ENCODE measurements at places on chromosomes 11 and 22.
A peak's percentile ranks its signal among the peaks of the same experiment; 100 is the strongest.

GRCh38 chr22:28910569-28911303, 27.4 kb downstream of the ZNRF3 start:
- ATAC-seq, result no peak

- peak; percentile 64 for ATAC-seq
Observed at GRCh38 chr11:113119074-113119473, 157.9 kb downstream of the NCAM1 start.

DNA sequence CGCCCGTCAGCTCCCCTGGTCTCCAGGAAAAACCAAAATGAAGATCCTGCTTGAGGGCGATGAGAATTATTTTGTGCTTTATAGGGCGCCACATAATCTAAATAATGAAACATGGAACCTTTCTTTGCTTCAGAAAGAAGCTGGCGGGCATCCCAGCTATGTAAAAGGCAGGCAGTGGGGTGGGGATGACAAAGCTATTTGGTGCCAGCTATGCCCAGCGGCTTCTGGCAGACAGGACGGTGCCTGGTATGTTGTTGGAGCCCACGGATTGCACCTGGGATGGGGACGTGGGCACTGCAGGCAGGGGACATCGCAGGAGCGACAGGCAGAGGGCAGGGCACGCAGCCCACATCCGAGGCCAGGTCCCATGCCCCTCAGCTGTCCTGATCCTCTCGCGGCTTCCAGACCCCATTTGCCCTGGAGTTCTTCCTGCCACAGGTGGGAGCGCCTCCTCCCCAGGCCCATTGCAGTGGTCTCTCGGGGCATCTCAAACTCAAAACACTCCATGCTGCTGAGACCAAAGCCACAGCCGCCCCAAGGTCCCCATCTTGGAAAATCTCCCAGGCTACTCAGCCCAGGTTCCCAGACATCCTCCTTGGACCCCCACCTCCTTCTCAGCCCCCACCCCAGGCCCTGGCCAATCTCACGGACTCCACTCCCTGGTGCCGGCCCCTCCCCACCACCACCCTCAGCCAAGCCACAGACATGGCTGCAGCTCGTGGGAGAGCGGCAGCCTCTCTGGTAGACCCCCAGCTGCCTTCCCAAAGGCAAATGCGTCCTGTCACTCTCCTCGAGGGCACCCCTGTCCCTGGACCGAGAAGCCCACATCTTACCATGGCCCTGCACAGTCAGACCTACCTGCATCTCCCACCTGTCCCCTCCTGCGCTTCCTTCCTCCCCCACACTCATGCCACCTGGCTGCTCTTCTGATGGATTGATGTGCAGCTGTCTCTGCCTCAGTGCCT, 45.7 kb downstream of the SHISAL1 start:
- ATAC-seq, result no peak

GRCh38 chr11:107655602-107656001, 56.3 kb downstream of the SLN start:
- ATAC-seq, result peak; percentile 65

DNA sequence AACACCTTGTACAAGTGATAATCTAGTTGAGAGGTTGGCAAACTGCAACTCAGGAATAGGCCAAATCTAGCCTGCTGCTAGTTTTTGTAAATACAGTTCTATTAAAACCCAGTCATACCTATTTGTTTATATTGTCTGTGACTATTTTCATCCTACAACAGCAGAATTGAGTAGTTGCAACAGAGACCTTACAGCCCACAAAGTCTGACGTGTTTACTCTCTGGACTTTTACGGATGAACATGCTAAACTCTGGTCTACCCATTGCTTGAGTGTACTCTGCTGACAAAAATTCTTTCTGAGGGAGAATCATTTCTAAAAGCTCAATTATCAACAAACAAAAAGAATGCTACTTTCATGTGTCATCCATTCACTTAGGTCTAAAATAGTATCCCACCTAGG, 287.0 kb downstream of the DYNC2H1 start:
- no peak for ATAC-seq

DNA sequence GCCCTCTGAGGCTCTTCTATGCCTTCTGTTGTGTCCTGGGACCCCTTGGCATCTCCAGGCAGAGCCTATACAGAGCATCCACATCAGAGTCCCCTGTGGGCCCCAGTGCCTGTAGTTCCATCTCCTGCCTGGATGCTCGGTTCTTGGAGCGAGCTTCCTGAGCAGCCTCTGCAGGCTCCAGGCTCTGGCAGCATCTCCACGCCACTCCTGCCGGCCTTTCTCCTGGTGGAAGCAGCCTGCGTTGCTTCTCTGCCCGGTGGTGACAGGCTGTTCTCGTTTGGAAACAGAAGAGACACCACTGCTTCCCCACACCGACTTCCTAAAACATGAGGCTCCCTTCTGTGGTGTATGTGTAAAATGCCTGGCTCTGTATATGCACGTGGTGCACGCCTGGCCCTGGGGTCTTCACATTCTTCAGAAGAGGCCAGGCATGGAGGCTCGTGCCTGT, 52.8 kb downstream of the BCR start:
- ATAC-seq, result no peak

DNA sequence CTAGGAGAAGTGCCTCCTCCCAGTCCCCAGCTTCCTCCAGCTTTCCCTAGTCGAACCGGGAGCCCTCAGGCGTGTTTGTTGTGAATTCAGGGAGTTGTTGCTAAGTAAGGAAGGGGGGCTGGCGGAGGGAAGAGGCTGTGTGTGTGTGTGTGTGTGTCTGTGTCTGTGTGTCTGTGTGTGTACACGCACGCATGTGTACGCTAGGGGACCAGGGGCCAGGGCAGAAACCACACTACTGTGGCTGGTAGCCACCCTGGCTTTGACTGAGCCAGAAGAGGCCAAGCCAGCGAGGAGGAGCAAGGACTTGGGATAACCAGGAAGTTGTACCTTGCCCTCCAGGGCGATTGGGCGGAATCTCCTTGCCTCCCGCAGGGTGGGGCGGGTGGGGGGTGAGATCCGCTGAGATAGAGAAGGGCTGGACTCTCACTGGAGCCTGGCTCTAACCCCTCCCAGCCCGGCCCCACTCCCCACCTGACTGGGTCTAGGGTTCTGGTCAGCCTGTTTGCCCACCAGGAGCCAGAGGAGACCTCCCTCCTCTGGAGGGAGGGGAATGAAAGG, 7.5 kb downstream of the BCL9L start:
- ATAC-seq, result peak; percentile 31

GRCh38 chr11:134992981-134993380, 580.9 kb upstream of the B3GAT1 start:
- ATAC-seq, result peak; percentile 64

DNA sequence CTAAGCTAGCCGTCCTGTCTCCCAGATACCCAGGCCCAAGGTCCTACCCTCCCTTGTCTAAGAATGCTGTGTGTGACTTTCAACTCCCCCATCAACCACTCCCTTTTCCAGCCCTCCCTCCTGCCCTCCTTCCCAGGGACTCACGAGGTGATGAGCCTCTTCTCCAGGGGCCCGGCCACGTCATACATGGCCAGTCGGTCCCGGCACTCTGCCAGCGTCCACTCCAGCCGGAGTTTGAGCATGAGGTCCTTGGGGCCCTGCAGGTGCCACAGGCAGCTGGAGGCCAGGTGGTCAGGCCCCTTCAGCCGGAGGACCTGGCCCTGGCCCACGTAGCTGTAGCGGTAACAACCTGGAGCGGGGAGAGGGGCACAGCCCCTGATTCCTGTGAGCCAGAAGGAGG, 20.1 kb downstream of the TMPRSS6 start:
- ATAC-seq, result peak; percentile 18

- no peak for ATAC-seq
Observed at GRCh38 chr11:8838248-8838647, 72.7 kb upstream of the AKIP1 start.

DNA sequence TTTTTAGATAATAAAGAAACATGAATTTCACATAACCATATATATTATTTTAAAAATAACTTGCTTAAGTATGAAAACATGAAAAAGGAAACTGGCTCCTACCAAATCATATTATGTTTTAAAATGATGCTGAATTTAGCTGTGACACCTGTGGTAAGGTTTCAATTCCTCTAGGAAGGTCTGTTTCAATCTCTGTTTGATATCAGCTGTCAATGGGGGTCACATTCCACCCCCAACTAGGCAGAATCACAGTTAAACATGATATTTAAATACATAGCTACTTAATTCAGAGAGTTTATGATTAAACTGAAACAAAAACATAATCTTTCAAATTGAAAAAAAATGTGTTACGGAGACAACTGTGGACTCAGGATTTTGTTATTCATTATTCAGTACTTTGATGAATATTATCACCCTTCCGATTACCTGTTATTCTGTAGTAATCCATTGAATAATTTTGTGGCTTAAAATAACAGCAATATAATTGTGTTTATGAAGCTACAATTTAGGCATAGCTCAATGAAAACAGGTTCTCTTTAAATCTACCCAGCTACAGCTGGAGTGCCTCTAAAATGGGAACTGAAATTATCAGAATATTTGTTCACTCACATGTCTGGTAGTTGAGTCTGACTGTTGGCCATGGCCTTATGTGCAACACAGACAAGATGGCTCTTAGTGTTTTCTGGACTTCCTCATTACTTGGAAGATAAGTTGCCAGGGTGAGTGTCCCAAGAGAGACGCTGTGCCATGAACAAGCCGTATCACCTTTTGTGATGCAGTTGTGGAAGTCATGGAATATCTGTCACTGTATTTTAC, 244.6 kb upstream of the ANO3 start:
- no peak for ATAC-seq

DNA sequence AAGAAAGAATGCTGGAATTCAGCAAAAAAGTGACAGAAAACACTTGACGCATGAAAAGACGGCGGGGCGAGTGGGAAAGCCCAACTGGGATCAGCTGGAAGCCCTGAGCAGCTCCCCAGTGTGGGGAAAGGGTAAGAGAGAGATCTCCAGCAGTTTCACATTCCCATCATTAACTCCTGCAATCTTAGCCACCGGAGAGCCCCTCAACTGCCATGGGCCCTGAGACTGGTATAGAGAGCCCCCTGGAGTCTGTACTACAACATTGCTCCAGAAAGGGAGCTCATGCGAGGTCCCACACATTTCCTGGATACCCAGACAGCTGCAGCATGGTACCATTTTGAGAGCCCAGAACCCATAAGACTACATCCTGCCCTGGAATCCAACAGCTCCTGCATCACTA, 31.1 kb downstream of the MRGPRX4 start:
- no peak for ATAC-seq

GRCh38 chr11:124577716-124578427, 8.1 kb downstream of the OR8A1 start:
- no peak for ATAC-seq

GRCh38 chr11:122732342-122733315, 77.1 kb downstream of the UBASH3B start:
- no peak for ATAC-seq

GRCh38 chr11:10935015-10935559, 77.2 kb upstream of the ZBED5 start:
- ATAC-seq, result no peak

DNA sequence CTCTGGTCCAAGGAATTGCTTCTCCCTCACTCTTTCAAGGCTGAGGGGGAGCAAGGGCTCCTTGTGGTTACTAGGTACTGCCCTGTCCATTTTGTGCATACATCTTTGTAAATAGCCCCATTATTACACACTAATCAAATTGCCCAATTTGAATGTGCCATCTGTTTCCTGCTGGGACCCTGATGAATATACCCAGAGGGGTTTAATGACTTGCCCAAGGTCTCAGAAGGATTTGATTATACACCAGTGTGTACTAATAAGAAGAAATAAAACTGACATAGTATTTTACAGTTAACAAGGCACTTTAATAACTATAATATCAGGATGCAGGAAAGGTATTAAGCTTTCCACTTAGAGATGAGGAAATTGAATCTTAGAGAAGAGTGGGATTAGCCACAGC, 64.6 kb upstream of the PTPRJ start:
- no peak for ATAC-seq

DNA sequence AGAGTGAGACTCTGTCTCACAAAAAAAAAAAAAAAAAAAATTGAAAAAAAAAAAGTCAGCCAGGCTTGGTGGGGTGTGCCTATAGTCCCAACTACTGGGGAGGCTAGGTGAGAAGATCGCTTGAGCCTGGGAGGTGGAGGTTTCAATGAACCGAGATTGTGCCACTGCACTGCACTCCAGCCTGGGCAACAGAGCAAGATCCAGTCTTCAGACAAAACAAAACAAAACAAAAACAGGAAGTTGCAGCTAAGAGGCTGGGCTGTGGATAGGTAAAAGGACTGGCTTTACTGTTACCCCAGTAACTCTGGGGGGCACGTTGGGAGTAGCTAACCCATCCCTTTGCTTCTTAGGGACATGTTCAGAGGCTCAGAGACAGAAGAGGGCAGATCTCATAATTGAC, 6.3 kb upstream of the PC start:
- ATAC-seq, result no peak

- no peak for ATAC-seq
Observed at GRCh38 chr11:96185220-96185768, 157.7 kb downstream of the MAML2 start.

DNA sequence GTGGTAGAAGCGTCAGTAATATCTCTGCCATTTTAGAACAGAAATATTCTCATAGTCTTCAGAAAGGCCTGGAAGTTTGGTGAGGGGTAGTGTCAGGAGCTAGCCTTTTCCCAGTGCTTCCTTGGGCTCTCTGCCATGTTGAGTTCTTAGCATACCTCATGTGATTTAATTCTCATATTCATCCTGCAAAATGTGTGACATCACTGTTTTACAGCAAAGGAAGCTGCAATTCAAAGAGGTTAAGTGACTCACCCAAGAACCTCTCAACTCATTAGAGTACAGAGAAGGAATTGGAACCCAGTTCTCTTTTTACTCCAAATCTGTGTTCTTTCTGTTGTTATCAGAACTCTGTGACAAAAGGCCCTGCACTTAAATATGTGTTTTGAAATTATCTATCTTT, 72.1 kb downstream of the RNF169 start:
- ATAC-seq, result no peak

GRCh38 chr11:131447277-131447815, 76.9 kb downstream of the NTM start:
- peak; percentile 53 for ATAC-seq

DNA sequence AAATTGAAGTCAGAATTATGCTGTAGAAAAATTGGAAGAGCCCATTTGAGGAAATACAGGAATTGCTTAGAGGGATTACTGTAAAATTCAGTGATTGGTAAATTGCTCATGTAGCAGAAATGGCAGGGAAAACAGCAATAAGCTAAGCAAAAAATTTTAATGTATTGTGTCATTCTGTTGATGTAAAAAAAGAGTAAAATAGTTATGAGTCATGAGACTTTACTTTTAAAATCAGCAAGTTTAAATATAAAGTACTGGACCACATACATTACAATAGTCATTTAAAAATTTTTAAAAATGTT, 10.4 kb downstream of the PDHX start:
- ATAC-seq, result no peak

- no peak for ATAC-seq
Observed at GRCh38 chr11:48107188-48107704, 109.4 kb upstream of the OR4B1 start.

DNA sequence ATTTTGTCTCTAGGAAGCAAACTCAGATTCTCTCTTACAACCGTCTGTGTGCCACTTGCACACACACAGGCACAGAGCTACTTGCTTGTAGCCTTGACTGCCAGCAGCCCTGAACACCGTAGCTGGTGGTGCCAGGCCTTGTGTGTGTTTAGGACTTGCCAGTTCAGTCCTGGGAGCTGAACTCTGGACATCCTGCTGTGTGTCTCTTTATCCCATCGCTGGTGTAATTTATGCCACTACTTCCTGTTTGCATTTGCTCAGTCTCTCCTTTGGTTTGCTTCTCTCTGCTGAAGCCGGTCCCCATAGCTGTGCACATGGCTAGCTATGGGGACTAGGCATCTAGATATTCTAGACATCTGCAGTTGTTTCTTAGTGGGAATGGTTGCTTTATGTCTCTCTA, 24.0 kb downstream of the MARK2 start:
- peak; percentile 27 for ATAC-seq

Data from motor neuron (in vitro differentiated cells).